ENCODE measurements at places on chromosomes 12 and 14.
A peak's percentile ranks its signal among the peaks of the same experiment; 100 is the strongest.

DNA sequence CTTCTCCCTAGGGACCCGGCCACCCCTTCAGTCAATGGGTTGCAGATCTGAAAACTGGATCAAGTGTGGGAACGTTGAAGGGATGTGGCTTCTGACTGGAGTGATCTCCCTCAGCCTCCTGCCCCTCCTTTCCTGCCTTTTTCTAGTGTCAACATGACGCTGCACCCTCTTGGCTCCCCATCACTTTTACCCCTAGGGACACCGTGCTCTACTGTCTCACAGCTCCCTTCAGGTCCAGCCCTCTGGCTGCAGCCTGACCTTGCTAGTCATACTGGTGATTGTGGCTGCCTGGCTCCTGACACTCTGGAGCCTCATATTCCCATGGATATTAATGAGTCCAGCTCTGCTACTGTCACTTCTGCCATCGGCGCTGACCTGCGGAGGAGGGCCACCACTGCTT lies 51.5 kb upstream of the RASSF3 start:
- no peak for DNase-seq

DNA sequence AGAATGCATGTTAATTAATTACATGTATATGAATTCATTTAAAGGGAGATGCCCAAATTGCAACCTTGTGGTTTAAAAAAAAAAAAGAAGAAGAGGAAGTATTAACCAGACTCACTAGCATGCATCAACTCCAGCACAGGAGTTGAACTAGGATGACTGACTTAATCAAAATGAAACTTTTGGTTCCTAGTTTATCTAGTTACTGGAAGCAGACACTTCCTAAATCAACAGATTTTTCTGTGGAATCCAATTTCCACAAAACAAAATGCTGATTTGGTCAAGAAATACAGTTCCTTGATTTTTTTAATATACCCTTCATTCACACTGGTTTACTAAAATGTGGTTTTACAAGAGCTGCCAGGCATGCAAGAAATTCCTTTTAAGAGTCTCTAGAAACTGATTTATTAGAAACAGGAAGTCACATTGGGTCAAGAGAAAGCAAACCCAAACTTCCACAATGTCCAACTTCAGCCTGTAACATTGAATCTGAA lies 41.6 kb downstream of the ITPR2 start:
- DNase-seq = no peak

GRCh38 chr14:45633220-45633984 lies 380.4 kb upstream of the MIS18BP1 start:
- DNase-seq = no peak

- no peak for DNase-seq
Measured at GRCh38 chr14:77105145-77105939, 7.3 kb downstream of the CIPC start.

DNA sequence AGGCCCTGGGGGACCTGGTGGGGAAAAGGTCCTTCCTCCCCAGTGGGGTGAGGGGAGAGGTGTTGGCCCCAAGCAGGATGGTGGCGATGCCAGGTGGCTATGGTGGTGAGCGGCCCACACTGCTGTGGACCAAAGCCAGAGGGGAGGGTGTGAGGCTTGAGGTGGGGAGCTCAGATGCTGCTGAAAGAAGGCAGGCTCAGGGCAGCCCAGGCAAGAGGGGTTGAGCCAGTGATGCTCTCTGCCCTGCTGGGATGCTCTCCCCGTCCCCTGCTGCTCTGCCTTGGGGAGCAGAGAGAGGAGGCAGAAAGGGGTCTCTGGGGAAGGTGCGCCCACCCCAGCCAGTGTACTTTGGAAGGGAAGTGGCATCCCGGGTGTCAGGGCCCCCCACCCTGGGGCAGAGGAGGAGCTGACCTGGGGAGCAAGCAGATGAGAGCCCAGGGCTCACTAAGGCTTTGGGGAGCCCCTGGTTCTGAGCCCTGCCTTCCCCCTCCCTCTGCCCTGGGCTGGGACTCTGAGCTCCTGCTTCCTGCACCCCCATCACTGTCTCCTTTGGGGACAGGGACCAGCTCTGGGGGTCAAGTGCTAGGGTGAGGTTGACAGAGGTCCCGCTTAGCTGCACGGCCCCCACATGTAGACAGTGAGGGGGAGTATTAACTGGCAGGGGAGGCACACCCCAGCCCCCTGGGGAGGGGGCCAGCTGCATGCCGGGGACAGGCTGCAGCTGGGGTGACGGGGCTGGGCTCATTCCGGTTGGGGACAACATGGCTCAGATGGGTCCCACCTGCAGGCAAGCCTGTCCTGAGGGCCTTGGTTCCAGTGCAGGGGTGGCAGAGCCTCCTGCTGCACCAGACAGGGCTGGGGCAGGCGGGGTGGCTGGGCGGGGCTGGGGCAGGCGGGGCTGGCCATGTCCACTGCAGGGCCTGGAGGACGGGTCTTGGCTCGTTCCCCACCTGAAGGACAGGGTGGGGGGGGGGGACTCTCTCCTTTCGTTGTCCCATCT lies 124.4 kb downstream of the KIF26A start:
- peak; percentile 61 for DNase-seq

DNA sequence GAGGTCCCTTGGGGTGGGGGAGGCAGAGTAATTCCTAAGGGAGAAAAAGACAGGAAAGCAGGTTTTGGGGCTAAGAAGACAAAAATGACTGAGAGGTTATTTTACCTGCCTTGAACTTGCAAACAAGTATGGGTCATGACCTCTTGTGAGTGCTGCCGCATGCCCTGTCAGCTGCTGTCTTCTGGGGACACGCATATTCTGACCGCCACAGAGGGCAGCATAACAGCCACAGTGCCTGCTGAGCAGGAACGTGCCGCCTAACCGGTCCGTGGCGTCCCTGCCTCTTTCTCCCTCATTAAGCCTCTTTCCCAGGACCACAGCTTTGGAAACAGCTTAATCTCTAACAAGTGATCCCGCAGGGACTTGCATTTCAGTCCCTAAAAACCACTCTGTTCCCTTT lies 51.3 kb upstream of the KCNA1 start:
- no peak for DNase-seq

- DNase-seq = peak; percentile 68
Measured at GRCh38 chr14:74978416-74978947, 23.1 kb upstream of the PGF start.

DNA sequence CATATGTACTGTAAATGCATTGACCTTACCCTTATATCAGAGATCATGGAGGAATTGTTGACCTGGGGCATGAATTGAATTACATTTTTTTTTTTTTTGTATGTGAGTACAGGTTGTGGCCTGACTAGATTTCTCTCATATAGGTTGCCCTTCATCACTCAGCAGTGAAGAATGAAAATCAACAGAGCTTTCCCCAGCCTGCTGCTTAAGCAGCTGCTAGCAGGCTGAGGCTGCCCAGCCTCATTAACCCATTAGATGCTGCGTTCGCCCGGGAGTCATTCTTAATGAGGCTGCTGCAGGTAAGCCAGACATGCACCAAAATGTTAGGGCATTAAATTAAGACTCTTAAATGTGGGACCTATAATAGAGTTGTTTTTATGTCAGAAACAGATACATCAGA lies 236.0 kb downstream of the ETNK1 start:
- no peak for DNase-seq

DNA sequence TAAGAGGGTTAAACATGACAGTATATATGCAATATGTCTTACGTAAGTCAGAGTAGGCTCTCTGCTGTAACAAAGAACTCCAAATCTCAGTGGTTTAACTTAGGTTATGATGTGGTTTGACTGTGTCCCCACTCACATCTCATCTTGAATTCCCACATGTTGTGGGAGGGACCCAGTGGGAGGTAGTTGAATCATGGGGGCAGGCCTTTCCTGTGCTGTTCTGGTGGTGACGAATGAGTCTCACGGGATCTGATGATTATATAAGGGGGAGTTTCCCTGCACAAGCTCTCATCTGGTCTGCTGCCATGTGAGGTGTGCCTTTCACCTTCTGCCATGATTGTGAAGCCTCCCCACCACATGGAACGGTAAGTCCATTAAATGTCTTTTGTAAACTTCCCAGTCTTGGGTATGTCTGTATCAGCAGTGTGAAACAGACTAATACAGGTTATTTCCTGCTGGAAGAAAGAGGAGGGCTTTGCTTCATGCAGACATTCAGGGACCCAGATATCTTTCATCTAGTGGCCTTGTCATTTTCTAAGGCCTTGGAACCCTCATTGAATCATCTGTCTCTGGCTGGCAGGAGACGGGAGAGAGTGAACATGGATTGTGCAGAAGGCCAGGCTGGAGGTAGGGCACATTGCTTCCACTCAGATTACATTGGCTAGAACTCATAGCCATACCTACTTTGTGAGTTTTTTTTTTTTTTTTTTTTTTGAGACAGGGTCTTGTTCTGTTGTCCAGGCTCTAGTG lies 96.1 kb downstream of the CRADD start:
- DNase-seq = no peak

GRCh38 chr14:20632831-20633691 lies 8.4 kb downstream of the OR6S1 start:
- no peak for DNase-seq

- no peak for DNase-seq
Measured at GRCh38 chr12:127450826-127451225, 816.1 kb upstream of the TMEM132C start.

DNA sequence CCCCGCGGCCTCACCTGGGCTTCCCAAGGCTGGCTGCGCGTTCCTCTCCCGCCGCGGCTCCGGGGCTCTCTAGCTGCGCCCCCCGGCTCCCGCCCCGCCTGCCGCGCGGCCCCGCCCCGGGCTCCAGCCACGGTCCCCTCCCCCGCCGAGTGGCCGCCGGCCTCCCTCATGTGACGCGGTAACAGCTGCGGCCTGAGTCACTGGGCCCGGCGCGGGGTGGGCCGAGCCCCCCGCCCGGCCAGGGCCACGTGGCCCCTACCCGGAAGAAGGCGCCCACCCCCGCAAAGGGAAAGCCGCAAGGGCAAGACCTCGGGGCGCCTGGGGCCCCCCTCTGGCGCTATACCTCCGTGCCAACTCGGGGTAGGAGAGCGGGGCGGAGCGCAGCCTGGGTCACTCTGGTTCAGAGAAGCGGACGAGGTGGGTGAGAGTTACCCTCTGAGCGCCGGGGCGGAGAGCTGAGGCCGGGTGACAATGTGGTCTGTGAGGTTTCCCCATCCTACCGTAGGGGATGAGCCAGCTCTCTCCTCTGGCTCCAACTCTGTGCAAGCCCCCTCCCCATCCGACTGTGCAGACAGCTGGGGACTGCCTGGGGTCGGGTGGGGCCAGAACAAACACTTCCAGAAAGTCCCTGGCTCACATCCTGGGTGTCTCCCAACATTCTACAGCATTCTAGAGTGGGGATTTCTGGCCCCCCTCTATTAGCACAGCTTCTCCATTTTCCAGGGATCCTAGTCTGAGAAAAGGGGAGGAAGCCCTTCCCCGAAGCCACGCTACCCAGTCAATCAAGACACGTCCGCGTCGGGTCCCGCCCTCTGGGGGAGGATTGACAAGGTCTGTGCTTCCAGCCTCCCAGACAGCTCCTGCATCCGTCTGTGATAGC lies at the start of gene CD63:
Gene CD63, minus strand, starts transcription at position 71 of the 880 bp plus-strand sequence. CDS start 668 bp downstream, outside the sequence.
- DNase-seq = no peak

DNA sequence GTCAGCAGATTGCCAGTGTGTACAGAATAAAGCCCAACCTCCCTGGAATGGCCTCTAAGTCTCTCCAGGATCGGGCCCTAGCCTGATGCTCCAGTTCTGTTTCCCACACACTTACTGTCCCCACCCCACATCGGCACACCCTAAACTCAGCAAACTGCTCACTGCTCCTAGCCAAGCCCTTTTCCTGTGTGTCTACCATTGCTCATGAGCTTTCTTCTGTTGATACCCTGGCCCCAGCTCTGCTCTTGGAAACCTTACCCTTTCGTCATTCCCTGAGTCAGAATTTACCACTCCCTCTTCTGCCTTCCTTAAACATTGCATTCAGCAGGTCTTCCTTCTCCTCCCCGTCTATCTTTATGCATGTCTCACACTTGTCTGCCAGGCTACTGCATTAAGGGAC lies 158.9 kb downstream of the TMX1 start:
- DNase-seq = no peak

DNA sequence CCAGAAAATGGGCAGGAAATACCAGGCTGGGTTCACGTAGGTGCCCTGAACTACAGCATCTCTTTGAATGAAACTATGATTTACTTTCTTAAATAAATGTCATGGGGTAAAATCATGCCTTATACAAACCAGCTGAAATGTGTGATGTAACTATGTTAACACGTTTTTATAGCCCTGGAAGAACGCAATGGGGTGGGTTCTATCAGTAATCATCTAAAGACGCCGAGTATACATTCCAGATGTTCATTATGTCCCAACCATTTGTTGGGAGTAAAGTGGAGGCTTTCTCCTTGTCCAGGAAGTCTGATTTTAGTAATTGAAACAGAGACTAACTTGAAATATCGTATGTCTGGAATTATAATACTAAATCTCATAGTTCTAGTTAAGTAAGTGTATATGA lies 16.2 kb upstream of the IGF1 start:
- no peak for DNase-seq

- DNase-seq = no peak
Measured at GRCh38 chr12:130875193-130875592, 3.3 kb downstream of the RAN start.

DNA sequence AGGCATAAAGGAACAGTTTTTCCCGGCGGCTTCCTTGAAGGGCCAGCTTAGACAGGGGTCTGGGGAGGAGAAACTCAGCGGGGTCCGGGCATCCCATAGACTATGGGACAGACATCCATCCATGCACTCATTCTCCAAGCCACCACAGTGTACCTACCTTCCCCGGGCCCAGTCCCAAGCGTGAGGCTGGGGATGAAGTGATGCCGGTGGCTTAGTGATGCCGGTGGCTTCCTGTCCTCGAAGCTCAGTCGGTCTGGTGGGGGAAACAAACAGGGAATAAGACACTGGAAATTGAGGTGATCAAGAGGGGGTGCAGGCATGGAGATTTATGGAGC lies 421 bp downstream of the RTL1 start:
- no peak for DNase-seq

DNA sequence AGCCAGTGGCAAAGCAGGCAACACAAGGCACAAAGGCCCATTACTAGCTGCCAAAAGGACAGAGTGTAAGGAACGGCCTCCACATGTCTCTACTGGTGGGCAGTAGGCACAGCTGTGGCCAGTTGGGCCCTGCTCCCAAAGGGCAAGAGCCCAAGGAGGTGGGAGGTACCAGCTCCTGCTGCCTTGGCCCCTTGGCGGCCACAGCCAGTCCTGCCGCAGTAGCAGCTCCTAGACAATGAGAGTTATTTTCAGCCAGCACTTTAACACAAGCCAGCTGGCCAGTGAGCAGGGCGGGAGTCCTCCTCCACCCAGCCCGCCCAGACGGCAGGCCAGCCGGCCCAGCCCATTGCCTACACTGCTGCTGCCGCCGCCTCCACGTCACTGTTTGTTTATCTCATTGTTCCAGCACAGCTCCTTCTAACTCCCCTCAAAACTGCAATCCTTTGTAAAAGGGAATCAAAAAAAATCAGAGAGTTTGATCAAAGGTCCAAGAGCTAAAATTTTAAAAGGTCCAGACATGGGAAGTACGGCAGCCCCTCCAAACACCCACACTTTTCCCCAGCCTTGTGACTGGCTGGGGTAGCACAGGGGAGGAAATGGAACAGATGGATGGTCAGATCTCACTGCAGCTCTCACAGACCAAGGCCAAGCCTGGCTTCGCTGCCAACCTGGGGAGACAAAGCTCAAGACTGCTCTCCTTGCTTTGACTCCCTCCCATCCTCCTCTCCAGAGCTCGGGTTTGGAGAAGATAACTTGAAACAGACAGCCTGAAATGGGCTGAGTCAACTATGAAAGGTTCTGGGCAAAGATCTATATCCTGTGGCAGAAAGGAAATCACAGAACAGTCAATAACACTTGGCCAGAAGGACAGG lies 33.5 kb downstream of the FMNL3 start:
- peak; percentile 81 for DNase-seq

- DNase-seq = no peak
Measured at GRCh38 chr14:34348592-34348991, 113.4 kb downstream of the SPTSSA start.

All from type B pancreatic cell (in vitro differentiated cells).